ENCODE measurements at places on chromosomes 11 and 22.

DNA sequence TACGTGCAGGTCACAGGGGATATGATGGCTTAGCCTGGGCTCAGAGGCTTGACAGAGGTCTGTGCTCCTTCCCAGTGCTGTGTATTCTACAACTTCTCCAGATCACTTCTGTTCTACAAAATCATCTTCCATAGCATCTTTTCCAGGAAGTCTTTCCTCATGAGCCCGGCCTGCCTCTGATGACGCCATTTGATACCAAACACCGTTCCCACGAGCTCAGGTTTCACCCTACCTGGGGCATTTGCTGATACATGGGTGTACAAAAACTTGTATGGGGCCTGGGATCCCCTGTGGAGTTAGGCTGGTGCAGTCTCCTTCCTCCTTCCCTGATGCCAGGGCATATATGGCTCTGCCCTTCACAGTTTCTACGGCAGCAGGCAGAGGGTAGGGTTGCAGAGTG is 78.7 kb downstream of the NECTIN1 start:
- DNase-seq: no peak

GRCh38 chr22:37546437-37547250 is 13.6 kb upstream of the CDC42EP1 start:
- DNase-seq: no peak

DNA sequence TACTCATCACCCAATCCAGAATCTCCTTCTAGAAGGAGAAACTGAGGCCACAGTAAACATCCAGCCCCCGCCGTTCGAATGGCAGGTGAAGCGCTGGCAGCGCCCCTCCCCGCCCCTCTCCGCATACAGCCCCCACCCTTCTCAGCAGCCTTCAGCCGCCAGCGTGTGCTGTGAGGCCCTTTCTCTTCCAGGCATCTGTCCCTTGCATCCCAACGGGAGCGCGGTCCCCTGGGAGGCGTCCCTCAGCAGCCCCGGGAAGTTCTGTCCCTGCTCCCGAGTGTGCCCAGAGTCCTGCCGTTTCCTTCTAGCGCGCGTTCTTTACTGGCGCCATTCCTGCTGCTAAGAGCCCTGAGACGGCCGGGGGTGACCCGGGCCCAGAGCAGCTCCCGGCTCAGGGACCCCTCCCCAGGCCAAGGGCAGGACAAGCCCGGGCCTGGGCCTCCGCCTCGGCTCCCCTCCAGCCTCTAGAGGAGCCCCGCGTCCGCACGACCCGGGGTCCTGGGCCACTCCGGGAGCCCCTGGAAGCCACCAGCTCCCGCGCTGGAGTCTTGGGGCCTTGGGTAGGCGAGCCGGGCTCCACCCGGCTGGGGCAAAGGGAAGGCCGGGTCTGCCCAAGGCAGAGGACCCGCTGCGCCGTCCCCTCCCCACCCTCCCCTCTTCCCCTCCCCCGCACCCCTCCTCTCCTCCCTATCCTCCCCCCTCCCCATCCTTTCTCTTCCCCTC is 450.4 kb downstream of the OPCML start:
- DNase-seq: no peak

DNA sequence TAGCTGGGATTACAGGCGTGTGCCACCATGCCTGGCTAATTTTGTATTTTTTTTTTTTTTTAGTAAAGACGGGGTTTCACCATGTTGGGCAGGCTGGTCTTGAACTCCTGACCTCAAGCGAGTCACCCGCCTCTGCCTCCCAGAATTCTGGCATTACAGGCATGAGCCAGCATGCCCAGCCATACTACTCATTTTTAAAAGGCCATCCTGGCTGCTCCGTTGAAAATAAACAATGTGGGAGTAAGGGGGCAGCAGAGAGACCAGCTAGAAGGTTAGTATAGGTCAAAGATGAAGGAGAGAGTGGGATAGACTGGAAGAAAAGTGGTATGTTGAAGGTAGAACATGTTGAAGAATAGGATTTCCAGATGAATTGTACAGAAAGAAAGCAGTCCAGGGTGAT is 17.6 kb upstream of the LIN7C start:
- DNase-seq: no peak

DNA sequence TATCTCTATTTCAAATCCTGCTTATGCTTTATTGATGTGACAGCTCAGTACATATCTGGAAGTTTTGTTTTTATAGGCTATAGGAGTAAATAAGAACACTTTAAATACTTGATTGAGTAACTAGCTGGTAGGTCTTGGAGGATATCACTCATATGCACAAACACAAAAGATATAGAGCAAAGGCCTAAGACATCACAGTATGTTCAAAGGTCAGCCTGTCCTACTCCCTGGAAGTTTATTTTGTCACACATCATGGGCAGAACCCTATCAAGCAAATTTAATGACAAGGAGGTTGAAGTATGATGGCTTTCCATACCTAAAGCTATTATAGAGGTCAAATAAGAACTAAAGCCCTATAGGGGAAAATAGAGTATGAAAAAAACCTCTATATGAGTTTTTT is 70.0 kb upstream of the MS4A8 start:
- DNase-seq: no peak

GRCh38 chr11:15989685-15990084 is 366.7 kb downstream of the SOX6 start:
- no peak for DNase-seq

GRCh38 chr22:21975273-21975672 is 7.3 kb downstream of the TOP3B start:
- no peak for DNase-seq

DNA sequence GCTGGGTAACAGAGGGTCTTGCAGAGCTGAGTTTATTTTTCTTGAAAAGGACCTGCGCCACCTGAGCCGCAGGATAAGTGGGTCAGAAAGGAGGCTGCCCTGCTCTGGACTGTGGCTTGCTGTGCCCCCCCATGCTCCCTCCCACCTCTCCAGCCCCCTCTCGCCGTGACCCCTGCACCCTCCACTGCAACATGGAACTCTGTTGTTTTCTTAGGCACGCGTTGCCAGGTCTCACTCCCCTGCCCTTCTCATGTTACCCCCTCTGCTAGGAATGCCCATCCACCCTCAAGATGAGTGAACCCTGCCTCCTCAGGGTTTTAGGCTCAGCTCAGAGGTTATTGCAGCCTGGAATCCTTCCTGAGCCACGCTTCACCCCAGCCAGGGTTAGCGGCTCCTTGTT is 10.8 kb downstream of the ETS1 start:
- no peak for DNase-seq

DNA sequence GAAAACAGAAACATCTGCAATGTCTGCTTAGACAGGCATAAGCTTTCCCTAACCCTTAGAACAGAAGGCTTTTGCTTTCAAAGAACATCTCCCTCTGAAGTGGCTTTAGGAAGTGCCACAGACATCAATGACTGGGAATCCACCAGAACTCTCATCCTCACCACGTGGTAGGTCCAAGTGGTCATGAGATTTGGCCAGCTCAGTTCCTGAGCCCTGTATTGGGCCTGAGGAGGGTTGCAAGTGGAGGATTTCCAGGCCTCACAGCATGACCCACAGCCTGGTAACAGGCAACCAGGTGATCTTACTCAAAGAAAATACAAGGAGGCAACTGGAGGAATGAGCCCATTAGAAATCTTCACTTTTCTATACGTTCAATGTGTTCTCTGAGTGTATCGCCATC is 1.6 kb downstream of the CASP1 start:
- DNase-seq: no peak

- no peak for DNase-seq
Observed at GRCh38 chr22:35345808-35346505, 34.9 kb upstream of the HMOX1 start.

DNA sequence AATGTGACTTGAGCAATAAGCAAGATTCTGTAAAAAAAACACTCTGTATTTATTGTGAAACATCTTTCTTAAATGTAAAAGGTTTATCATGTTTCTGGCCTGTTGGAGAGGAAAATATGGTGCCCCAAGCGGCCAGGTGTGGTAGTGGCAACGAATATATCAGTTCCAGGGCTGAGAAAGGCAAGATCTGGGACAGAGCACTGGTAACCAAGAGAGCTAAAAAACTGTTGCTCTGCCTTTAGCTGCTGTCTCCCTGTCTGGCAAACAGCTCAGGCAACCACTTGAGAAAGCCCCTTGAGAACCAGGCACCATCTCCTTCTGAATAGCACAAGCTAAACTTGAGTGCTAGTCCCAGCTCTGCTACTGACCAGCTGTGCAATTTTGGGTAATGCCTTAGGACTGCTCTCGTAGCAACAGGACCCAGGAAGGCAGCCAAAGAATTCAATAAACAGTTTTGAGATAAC is 129.9 kb downstream of the KCNC1 start:
- DNase-seq: peak; percentile 2

DNA sequence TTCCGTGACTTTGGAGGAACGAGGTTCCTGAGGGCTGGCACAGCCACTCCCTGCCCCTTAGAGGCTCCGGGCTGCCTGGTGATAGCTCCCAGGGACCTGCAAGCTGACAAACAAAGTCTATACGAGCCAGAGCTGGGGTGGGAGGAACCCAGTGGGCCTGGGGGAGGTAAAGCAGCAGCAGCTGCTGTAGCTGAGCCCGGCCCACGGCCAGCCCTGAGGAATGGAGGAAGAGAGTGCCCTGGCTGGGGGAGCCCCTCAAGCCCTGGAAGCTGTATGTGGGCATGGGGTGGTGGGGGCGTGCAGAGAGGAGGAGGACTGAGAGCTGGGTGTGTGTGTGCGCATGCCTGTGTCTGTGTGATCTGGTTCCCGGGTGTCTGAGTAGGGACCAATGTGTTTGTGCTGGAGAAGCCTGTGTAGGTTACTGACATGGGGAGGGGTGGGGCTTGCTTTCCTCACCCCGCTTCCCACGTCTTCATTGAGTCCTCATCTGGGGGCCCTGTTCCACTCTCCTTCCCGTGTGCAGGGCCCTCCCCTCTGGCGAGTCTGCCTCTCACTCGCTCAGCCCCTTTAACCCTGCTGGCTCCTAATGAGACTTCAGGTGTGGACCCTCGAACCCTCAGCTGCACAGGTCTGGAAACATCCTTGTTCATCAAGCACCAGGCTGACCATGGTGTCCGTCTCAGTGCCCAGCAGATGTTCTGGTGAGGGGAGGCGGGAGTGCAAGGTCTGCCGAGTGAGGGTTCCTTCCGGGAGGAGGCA is 10.8 kb downstream of the ST3GAL4 start:
- no peak for DNase-seq

DNA sequence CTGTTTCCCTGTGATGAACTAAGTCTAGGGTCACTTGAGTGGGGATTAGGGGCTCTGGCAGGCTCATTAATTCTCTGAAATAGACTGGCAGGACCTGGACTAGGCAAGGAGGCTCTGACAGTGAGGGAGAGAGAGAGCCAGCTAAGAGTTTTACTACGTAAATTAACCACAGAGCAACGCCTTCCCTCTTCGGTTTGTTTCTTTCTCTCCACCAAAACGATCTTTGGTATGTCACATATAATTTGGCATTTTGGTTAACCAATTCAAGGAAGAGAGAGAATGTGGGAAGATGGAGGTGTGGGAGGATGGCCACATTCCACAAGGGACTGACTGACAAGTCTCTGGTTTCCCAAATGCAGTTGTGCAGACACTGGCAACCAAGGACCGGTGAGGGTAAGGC is 27.9 kb downstream of the ATG16L2 start:
- no peak for DNase-seq

DNA sequence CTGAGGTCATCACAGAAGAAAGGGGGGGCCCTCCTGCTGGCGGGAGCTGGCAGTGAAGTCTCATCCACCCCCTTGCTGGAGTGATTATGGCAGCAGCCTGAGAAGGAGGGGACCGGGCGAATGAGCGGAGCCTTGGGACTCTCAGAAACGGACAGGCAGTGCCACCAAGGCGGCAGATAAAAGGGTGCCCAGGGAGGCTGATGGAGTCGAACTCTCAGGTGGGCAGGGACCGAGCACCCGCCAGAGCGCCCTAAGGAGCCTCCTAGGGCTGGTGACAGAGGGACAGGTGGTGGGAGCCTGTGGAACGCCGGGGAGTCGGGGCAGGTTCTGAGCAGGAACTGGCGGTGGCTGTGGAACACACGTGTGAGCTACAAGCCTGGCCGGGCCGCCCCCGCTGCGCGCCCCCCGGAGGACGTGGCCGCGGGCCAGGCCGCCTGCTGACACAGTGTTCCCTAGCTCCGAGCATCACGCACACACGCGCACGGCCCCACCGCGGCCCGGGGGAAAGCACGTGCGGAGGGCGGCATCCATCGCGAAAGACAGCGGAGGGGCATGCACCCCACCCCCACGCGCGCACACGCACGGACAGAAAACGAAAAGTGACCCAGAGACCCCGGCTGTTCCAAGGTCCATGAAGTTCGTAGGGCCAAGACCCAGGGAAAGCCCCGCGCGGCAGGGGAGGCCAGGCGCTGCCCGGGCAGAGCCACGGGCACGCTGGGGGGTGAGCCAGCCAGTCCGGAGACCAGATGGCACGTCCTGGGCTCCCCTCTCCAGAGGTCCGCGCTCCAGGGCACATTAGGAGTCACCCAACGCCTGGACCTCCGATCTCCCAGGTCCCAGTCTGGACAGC is 1.0 kb downstream of the VWCE start:
- peak; percentile 47 for DNase-seq

- no peak for DNase-seq
Observed at GRCh38 chr11:26134481-26135355, 197.2 kb upstream of the ANO3 start.

GRCh38 chr22:36022162-36022561 is 6.5 kb downstream of the RBFOX2 start:
- DNase-seq: no peak

DNA sequence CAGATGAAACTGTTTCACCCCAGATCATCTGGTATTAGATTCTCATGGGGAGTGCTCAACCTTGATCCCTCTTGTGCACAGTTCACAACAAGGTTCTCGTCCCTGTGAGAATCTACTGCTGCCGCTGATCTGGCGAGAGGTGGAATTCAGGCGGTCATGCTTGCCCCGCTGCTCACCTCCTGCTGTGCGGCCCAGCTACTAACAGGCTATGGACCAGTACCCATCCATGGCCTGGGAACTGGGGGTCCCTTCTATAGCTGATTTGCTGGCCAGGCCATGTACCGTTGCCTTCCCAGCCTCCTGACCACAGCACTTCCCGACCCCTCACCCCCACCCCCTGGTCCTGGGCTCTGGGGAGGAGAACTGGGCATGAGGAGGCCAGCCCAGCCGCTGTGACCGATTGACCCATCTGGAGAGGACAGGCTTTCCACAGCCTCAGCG is 2.6 kb downstream of the PHLDA2 start:
- no peak for DNase-seq

DNA sequence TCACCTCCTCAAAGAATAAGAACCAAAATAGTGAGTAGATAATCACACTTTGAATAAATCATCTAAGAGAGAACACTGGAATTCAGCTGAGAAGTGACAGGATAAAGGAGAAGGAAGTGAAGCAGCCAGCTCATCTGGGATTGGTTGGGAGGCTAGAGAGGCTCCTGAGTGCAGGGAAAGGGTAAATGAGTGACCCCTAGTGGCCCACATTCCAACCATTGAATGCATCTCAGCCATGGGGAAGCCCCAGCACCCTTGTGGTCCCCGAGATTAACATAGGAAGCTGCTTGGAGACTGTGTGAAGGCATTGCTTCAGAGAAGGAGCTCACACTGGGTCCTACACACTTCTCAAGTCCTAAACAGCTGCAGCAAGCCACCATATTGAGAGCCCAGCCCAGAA is 82.3 kb downstream of the JRKL start:
- no peak for DNase-seq

DNA sequence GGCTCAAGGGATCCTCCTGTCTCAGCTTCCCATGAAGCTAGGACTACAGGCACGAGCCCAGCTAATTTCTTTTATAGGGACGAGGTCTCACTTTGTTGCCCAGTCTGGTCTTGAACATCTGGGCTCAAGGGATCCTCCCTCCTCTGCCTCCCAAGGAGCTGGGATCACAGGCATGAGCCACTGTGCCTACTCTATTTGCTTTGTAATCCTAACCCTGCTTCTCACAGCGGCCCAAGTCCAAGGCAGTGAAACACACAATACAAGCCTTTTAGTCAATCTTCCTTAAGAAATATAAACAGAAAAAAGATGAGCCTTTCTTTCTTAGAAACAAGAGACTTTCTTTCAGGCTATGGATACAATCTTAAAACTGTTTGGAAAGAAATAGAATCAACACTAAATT is 115.2 kb upstream of the SORL1-AS1 start:
- DNase-seq: no peak
